ENCODE measurements at places on chromosomes 12 and 14.

GRCh38 chr14:92589213-92589852 lies 75.8 kb downstream of the RIN3 start:
- no peak for DNase-seq

DNA sequence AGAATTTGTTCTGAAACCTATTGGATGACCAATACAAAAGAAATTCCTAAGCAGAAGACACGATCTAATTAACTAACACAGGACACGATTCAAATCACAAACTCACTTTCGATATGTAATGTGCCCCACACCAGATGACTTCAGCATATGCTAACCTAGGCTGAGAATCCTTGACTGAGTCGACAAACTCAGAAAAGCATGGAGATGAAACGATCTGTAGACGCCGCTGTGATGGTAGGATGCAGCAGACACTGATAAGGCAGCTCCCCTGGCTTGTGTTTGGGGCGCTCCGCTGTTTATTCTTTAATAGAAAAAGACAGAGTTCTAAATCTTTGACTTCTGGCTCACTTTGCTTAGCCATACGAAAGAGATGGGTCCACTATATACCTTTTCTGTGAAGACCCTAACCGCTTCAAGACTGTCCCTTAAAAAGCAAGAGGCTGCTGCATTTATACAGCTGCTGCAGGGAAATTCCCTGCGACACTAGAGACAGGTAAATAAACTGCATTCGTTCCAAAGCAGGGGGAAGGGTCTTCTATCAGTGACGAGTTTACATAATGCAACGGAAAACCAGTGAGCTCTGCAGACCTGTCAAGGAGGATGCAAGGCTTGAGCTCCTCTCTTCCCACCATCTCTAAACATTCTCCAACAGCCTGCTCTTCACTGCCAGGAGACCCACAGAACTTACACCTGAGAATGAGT lies 929 bp downstream of the CHD8 start:
- no peak for DNase-seq

GRCh38 chr14:91897106-91897701 lies 29.9 kb upstream of the TC2N start:
- DNase-seq = no peak

- DNase-seq = no peak
Measured at GRCh38 chr14:35231207-35231760, 60.9 kb upstream of the PSMA6 start.

GRCh38 chr12:124764870-124765580 lies 98.6 kb downstream of the SCARB1 start:
- no peak for DNase-seq

Data from GM13977 (cell line).